ENCODE measurements at places on chromosomes 6 and 20.

- no peak for DNase-seq
Observed at GRCh38 chr20:52200870-52201269, 9.3 kb upstream of the ZFP64 start.

- DNase-seq = no peak
Observed at GRCh38 chr20:37237656-37238055, 24.0 kb downstream of the GHRH start.

- no peak for DNase-seq
Observed at GRCh38 chr20:22499515-22500166, 84.7 kb downstream of the FOXA2 start.

DNA sequence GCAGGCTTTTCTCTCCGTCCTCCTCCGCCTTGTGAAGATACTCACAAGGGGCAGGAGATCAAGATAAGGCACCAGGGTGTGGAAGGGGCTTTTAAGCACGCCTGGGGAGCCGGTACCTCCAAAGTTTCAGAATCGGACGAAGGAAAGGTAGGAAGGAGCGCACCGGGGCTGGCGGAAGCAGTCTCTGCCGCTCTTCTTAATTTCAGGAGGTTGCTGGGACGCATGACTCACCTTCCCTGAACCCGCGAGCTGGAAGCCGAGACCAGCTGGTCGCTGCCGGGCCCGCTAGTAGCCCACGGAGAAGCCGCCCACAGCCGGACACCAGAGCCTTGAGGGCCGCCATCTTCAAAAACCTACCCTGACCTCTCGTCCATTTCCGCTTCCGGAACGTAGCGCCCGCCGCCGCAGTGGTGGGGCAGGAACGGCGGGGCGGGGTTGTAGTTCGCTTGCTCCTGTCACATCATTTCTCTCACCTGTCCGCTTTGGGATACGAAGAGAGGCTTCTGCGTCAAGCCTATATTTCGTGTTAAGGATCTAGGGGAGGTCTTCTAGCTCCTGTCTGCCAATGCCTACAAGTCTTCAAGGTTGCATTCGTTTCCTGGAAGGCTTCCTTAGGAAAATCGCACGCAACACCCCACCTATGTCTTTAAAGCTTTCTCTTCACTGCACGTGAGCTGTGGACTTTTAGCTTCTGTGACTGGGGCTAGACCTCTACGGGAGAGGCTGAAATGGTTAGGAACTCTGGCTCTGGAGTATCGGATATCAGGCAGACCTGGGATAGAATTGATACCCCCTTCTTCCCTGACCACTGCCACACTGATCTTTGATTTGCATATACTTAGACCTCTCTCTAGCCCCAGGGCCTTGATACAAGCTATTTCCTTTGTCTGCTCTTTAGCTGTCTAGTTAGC lies at the start of gene MRPS18A:
TSS of gene MRPS18A (minus strand) at position 355 of the 911 bp plus-strand sequence. CDS start at position 343, 12 bp downstream.
- DNase-seq = peak; percentile 76

DNA sequence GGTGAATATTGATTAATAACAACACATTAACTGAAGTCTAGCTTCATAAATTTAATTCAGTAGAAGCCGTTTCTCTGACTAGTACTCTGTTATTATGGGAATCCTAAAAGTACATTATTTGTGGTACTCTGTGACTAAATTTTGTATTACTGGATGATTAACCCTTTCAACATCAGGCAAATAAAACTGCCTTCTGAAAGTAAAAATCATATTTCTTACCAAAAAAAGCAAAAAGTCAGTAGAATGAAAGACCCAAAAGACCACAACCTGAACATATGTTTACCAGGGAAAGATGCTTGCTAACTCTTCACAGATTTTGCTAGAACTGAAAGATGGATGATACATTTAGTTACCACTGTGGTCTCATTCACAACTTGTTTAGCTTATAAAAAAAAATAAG lies 73.2 kb downstream of the AHI1 start:
- DNase-seq = no peak

Measured in GM12892 (cell line).